ENCODE measurements at places on chromosomes 5 and 9. TPM values are rescaled to one million over a fixed set of nuclear protein-coding genes. Genes with fewer than 3 reads are reported as not detected.

Gene ZNF883
- 18.9 TPM for total RNA-seq

Gene SHOC1
- not detected for total RNA-seq

Gene KCTD16
- 8.7 TPM for total RNA-seq

Gene LHX6
- total RNA-seq = 1.9 TPM

Gene SPRY4
- total RNA-seq = 12.1 TPM

Gene ADGRD2
- not detected for total RNA-seq

Gene COL5A1
- total RNA-seq = 407 TPM

Gene IDNK
- total RNA-seq = 3.5 TPM

Gene PRR7
- 4.8 TPM for total RNA-seq

Gene BAAT
- 0.22 TPM for total RNA-seq

Gene ARID3C
- total RNA-seq = not detected

Gene AGXT2
- not detected for total RNA-seq

Gene PCDHA11
- total RNA-seq = 8.9 TPM

Gene CCL27
- total RNA-seq = not detected

Gene EXOSC2
- total RNA-seq = 43.9 TPM

Gene ZNF618
- total RNA-seq = 29.5 TPM

Gene FOXD4L3
- total RNA-seq = not detected

Gene PRELID2
- 55.0 TPM for total RNA-seq

Gene SOX30
- 0.16 TPM for total RNA-seq
